ENCODE measurements at places on chromosomes 2 and 18.
A peak's percentile ranks its signal among the peaks of the same experiment; 100 is the strongest.

- ATAC-seq = peak; percentile 1
Measured at GRCh38 chr2:39511605-39512433, 74.7 kb upstream of the MAP4K3 start.

DNA sequence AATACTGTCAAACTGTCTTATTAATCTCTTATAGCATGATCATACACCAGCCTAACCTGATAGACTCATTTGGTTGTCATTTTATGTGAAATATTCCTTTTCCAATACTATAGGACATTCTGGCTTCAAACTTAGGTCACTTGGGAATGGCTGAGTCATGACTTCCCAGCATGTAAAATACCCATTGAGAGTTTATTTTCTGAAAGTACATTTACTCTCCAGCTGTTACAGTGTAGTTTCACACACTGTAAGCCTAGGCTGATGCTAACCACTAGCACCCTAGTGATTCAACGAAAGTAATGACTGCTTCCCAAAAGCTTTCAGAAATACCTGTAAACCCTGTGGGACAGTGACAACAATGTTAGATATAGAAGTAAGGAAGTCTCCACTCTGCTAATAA is 93.8 kb downstream of the FIGN start:
- ATAC-seq = no peak

DNA sequence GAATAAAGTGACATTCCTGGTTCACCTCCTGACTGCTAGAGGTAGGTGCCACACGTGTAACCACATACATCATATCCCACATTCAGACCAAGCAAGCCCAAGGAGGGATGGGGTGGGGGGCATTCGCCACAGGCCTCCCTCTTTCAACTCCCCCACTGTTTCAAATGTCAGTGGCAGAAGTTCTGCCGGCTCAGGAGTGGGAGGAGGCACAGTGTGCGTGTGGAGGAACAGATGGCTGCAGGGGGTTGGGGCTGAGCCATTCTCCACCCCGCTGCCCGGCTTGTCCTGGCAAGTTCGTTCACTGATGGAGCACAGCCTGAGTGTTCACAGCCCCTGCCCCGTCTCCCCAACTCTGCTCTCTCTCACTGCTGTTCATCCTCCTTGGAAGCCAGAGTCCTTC is 75.4 kb upstream of the TANC1 start:
- ATAC-seq = no peak

DNA sequence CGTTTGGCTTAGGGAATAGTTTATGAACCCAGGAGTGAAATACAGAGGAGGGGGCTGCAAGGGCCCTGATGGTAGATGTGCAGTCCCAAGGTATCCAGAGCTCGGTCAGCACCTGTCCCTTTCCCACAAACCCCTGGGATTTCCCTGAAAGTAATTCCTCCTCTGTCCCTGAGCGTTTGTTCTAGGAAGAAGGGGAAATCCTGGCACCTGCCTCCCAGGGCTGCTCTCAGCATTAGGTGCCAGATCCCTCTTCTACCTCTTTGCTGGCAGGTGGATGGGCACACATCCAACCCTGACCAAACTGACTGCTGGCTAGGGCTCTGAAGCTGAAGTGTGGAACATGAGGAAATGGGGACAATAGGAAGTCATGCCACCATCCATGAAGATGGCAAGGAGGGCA is 824.0 kb downstream of the SLC4A3 start:
- ATAC-seq = no peak

DNA sequence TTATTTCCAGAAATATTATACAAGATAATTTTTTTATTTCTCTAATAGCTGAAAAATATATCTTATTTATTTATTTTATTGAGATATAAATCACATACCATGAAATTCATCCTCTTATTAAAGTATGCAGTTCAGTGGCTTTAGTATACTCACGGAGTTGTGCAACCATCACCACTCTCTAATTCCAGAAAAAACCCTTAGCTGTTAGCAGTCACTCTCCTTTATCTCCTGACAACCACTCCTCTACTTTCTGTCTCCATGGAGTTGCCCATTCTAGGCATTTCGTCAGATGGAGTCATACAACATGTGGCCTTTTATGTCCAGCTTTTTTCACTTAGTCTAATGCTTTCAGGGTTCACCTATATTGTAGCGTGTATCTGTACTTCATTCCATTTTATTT is 66.5 kb downstream of the TCF7L1 start:
- no peak for ATAC-seq

- ATAC-seq = no peak
Measured at GRCh38 chr2:232955856-232956255, 57.2 kb downstream of the NGEF start.

All from activated T-helper 17 cell treated with anti-CD3 and anti-CD28 coated beads, Interleukin-2, amount 50 U/mL, for 72 hours (primary cell).